ENCODE measurements at places on chromosomes 6 and 20. TPM values are rescaled to one million over a fixed set of nuclear protein-coding genes. Genes with fewer than 3 reads are reported as not detected.

The AAR2 gene
- 6.9 TPM for polyA plus RNA-seq

The BPIFB1 gene
- polyA plus RNA-seq, result not detected

The MLIP gene
- 31.5 TPM for polyA plus RNA-seq

The TSPYL4 gene
- polyA plus RNA-seq, result 95.4 TPM

The ELOVL2 gene
- 9.4 TPM for polyA plus RNA-seq

The RAET1G gene
- not detected for polyA plus RNA-seq

The CAGE1 gene
- polyA plus RNA-seq, result not detected

The C6orf52 gene
- 11.5 TPM for polyA plus RNA-seq

The PPP1R14C gene
- 9.2 TPM for polyA plus RNA-seq

The TMC2 gene
- not detected for polyA plus RNA-seq

The GSTA3 gene
- polyA plus RNA-seq, result not detected

The SLC17A2 gene
- not detected for polyA plus RNA-seq

The GNAS-AS1 gene
- not detected for polyA plus RNA-seq

The BPIFA3 gene
- polyA plus RNA-seq, result not detected

The HTR1E gene
- 0.58 TPM for polyA plus RNA-seq

The SIRPB1 gene
- 5.8 TPM for polyA plus RNA-seq

The CNBD2 gene
- polyA plus RNA-seq, result 0.91 TPM

The HLA-E gene
- 1.2 TPM for polyA plus RNA-seq

The AVP gene
- not detected for polyA plus RNA-seq
